ENCODE measurements at places on chromosomes 4 and X.

GRCh38 chr4:145298885-145299284 is 118.5 kb upstream of the OTUD4 start:
- DNase-seq, result no peak

- no peak for DNase-seq
These were observed 204.5 kb downstream of the CPE start for GRCh38 chr4:165583341-165583740.

DNA sequence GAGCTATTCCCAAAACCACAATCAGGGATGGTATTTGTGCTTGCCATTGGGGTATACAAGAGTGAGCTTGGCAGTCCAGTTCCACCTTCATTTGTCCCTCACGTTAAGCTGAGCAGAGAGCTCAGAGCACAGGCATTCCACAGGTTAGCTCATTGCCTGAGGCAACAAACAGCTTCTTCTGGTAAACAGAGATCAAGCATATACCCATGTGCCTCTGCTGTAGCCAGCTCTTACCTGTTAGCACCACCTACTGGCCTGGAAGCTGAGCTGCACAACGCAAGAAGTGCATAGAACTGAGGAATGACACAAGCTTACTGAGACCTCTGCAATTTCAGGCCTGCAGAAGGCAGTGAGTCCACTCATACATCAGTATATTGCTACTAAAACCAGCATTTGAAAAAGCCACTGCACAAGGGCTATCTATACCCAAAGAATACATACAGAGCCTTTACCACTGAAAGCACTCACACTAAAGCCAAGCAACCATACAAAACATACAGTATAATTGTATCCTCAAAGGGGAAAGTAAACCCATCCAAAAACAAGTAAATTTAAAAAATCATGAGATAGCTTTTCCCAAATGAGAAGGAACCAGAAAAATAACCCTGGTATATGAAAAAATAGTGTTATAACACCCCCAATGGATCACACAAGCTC is 258.3 kb upstream of the GABRA2 start:
- no peak for DNase-seq

GRCh38 chrX:109360301-109360700 is 121.6 kb downstream of the GUCY2F start:
- DNase-seq, result no peak

- DNase-seq, result no peak
These were observed 141.0 kb downstream of the TSPAN5 start for GRCh38 chr4:98517218-98518021.

All from activated CD4-positive, alpha-beta T cell treated with anti-CD3 and anti-CD28 coated beads, Interleukin-2, amount 50 U/mL, for 24 hours (primary cell).